Spleen (tissue), 13 donors: ENCODE measurements at places on chromosomes 3 and 15. TPM values are rescaled to one million over a fixed set of nuclear protein-coding genes. Genes with fewer than 3 reads are reported as not detected.

DNA sequence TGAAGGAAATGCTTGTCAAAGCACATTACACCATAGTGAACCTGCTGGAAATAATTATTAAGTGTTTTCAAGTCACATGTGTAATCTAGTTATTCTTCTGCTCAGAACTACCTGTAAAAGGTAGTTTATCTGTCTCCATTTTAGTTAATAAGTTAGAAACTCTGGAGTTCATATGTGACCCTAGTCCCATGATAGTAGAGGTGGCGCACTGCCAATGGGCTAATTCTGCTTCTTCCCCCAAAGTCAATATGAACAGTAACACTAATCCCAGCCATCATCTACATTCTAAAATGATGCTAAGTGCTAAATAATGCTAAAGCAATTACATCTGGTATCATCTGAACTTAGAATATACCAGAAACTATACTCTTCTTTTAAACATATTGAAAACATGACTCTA lies 361.0 kb upstream of the NECTIN3 start:
- H3K4me1 ChIP-seq: no peaks in the 10 kb centered on the region
- no peak overlapping the region for H3K4me3 ChIP-seq
- H3K27me3 ChIP-seq: no peaks in the 10 kb centered on the region

Gene CTXND1
- total RNA-seq: 1.2 TPM

DNA sequence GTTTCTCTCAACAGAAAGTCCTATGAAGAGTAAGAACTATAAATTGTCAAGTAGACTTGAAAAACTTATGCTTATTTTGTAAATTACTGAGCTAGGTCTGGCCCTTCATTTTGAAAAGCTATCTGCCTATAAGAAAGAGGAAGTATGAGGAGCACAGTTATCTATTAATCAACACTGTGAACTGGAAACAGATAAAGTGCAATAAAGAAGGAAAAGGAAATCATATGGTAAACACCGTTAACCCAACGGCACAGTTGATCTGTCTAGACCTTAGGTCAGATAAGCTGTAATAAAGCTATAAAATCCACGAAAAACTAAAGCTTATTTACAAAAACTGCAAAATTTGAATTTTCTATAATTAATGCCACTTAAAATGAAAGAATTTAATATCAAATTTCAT lies 242.5 kb downstream of the ZBTB20 start:
- no peak overlapping the region for H3K4me3 ChIP-seq
- no peaks in the 10 kb centered on the region for H3K4me1 ChIP-seq
- H3K36me3 ChIP-seq: no peaks in the 10 kb centered on the region
- no peak overlapping the region for H3K27ac ChIP-seq
- no peak for DNase-seq

Gene SKOR1
- total RNA-seq: 0.69 TPM

DNA sequence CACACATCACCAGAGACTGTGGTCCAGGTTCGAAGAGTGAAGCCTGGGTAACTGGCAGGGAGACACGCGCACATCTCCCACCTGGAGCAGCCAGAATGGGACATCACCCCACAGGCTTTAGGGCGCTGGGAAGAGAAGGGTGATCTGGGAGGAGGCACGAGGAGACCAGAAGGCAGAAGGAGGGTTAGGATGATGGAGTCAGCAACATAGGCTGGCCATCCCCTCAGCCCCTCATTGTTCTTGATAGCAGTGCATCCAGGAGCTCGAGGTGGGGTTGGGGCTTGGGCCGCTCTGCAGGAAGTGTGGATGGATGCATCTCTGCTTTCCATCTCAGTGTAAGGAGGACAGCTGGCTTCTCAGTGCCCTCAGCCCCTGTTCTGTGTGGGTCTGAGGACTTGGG lies 15.2 kb downstream of the PLA2G4F start:
- no peak overlapping the region for H3K27ac ChIP-seq
- no peak for DNase-seq

Gene SETD5
- 126 TPM for total RNA-seq

Gene UBE2Q2
- total RNA-seq: 38.0 TPM

DNA sequence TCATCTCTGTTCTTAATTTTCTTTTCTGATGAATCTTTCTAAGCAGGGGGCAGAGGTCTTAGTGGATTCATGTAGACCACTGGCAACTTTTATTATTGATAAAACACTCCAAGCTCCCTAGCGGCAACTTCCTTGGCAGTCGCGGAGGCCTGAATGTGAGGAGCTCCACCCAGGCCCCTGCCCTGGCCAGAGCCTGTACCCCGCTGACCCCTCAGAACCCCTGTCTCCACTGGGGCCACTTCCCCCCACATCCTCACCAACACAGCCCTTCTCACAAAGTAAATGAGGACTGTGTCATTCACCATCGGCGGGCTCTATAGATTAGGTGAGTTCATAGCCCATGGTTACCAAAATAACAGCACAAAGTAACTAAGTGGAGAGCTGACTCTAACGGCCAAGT lies 111.6 kb downstream of the TPRA1 start:
- H3K27ac ChIP-seq: no peak overlapping the region
- no peak overlapping the region for H3K4me3 ChIP-seq
- no peaks in the 10 kb centered on the region for H3K27me3 ChIP-seq
- no peaks in the 10 kb centered on the region for H3K4me1 ChIP-seq

Gene TRANK1
- total RNA-seq: 51.5 TPM

GRCh38 chr15:87496109-87496508 lies 760.4 kb downstream of the NTRK3 start:
- no peaks in the 10 kb centered on the region for H3K36me3 ChIP-seq
- DNase-seq: no peak
- H3K27me3 ChIP-seq: no peaks in the 10 kb centered on the region
- no peaks in the 10 kb centered on the region for H3K4me1 ChIP-seq
- no peak overlapping the region for H3K27ac ChIP-seq
- H3K4me3 ChIP-seq: no peak overlapping the region

DNA sequence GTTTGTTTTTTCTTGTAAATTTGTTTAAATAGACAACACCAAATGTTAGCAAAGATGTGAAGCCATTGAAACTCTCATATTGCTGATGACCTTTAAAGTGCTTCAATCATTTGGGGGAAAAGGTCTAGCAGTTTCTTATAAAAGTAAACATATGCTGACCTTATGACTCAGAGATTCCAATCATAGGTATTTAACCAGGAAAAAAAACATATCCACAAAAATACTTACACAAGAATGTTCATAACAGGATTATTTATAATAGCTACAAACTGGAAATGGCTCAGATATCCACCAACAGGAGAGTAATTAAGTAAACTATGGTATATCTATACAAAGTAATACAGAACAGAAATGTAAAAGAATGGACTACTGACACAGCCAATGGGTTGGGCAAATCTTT lies 27.1 kb upstream of the RORA start:
- H3K4me3 ChIP-seq: no peak overlapping the region
- H3K36me3 ChIP-seq: no peaks in the 10 kb centered on the region
- DNase-seq: no peak
- H3K4me1 ChIP-seq: no peaks in the 10 kb centered on the region
- H3K27me3 ChIP-seq: no peaks in the 10 kb centered on the region
- no peak overlapping the region for H3K27ac ChIP-seq

DNA sequence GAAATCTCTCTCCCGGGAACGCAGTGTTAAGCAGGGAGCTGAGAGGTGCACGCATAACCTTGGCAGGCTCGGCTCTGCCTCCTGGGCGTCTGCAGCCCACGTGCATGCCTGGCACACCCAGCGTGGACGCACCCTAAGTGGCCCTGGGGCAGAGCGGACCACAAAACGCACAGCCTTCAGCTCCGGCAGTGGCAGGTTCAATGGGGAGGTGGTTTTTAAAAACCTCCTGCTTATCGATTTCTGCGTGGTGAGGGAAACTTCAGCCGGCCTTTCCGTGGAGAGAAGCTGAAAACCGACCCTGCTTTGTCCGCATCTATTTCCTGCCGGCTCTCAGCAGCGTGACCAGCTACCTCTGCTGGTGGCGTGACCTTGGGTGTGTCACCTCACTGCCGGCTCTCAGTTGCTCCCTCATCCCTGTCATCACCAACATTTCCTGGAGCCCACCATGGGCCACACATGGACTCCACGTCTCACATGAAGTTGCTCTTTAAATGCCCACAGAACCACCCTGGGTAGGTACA lies 134.8 kb upstream of the MEF2A start:
- H3K4me3 ChIP-seq: no peak overlapping the region
- H3K27ac ChIP-seq: no peak overlapping the region
- H3K27me3 ChIP-seq: no peaks in the 10 kb centered on the region
- no peaks in the 10 kb centered on the region for H3K36me3 ChIP-seq
- peaks cover 33% of the 10 kb centered on the region for H3K4me1 ChIP-seq

DNA sequence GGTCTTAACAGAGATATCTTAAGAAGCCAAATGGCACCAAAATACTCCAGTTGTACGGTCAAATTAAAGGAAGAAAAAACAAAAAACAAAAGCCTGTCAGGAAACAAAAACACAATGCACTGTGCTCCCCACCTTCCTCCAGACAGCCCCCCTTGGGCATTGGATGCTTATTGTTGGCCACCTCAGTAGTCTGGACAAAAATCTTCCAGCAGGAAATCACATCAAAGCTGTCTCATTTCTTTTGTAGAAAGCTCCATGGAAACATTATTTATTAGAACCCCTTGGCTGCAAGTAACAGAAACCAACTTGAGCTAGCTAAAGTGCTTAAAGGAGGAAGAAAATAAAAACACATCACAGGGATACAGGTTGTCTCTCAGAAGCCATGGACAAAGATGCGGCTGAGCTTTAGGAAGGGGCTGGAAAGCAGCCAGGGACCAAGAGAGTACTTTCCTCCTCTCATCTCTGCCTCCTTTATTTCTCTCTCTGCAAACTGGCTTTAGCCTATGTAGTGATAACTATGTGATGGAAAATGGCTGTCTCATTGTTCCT lies 651.5 kb upstream of the ADAMTS9 start:
- H3K36me3 ChIP-seq: no peaks in the 10 kb centered on the region
- no peaks in the 10 kb centered on the region for H3K27me3 ChIP-seq
- no peak overlapping the region for H3K4me3 ChIP-seq
- peaks cover 10% of the 10 kb centered on the region for H3K4me1 ChIP-seq
- H3K27ac ChIP-seq: no peak overlapping the region
- no peak for DNase-seq

Gene FHIT
- 23.1 TPM for total RNA-seq

Gene SENP7
- 36.7 TPM for total RNA-seq

DNA sequence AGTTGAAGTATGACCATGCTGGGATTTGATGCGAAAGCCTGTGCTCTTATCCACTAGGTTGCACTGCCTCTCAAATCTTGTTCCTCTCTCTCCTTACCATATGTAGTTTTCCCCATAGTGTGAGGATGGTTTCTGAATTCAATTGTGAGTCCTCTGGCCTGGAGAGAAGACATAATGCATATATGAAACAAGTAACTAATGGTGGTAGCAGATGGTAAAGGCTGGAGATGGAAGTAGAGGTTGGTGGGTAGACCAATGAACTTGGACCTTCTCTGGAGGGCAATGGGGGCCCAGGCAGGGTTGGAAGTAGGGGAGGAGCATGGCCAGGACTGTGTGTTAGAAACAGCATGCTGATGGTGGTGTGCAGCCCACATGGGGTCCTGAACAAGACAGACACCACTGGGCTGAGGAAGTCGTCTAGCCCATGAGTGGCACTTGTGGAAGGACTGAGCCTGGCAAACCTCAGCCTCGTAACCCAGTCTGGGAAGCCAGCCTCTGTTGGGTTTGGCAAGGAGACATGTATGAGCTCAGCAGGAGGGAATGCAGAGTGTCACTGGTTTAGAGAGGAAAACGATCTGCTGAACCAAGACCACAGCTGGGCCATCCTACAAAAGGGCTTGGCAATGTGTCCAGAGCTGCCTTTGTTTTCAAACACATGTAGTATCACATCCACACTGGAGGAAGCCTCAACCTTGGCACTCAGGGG lies 18.5 kb upstream of the LMCD1 start:
- no peaks in the 10 kb centered on the region for H3K36me3 ChIP-seq
- H3K4me1 ChIP-seq: no peaks in the 10 kb centered on the region
- H3K4me3 ChIP-seq: no peak overlapping the region
- H3K27me3 ChIP-seq: no peaks in the 10 kb centered on the region

- H3K36me3 ChIP-seq: no peaks in the 10 kb centered on the region
- DNase-seq: no peak
- no peaks in the 10 kb centered on the region for H3K27me3 ChIP-seq
- H3K4me3 ChIP-seq: no peak overlapping the region
These were observed 42.5 kb upstream of the UBE3A start for GRCh38 chr15:25481208-25481859.

DNA sequence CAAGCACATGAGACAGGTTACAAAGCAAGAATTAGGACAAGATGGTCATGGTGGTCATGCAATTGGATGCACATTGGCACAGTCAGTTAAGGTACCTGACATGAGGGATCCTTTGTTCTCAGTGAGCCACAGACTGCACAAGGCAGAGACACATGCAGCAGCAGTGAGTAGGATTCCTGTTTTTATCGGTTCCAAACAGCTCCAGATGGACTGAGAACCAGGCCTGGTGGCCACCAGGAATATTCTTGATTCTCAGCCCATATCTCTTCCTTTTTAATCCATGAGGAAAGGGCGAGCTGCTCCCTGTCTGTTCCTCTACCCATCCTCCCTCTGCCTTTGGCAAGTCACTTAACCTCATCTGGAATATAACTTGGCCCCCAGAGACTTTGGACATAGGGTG lies 410.8 kb downstream of the GAP43 start:
- no peak overlapping the region for H3K4me3 ChIP-seq
- H3K27ac ChIP-seq: no peak overlapping the region
- no peak for DNase-seq
- H3K36me3 ChIP-seq: no peaks in the 10 kb centered on the region

GRCh38 chr15:52139599-52140462 lies 27.3 kb upstream of the BCL2L10 start:
- H3K4me3 ChIP-seq: no peak overlapping the region
- peak; percentile 88 for DNase-seq
- H3K27ac ChIP-seq: no peak overlapping the region

- H3K4me1 ChIP-seq: peaks cover 36% of the 10 kb centered on the region
- H3K27ac ChIP-seq: no peak overlapping the region
- H3K36me3 ChIP-seq: peaks cover 64% of the 10 kb centered on the region
- H3K27me3 ChIP-seq: no peaks in the 10 kb centered on the region
- DNase-seq: no peak
These were observed 2.0 kb upstream of the JMJD7 start for GRCh38 chr15:41825572-41826535.

DNA sequence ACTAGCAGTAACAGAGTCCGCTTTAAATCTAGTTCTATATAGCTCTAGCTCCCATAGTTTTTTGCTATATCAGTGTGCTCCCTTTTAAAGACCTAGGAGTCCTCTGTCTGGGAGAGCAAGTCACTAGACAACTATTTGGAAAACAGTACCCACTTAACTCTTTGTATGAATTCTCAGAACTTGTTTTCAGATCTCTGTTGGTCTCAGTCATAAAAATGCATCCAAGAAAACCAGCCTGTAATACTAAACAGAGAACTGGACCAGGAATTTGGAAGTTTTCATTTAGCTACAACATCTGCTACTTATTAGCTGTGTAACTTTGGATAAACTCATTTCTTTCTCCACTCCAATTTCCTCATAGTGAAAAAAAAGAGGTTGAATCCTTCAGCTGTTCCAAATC lies 56.9 kb upstream of the C3orf49 start:
- no peaks in the 10 kb centered on the region for H3K27me3 ChIP-seq
- no peak overlapping the region for H3K27ac ChIP-seq
- DNase-seq: no peak
- no peak overlapping the region for H3K4me3 ChIP-seq
